Vagina (tissue), 2 donors: ENCODE measurements at places on chromosomes 5 and 9.

- no peak overlapping the region for H3K27ac ChIP-seq
- H3K27me3 ChIP-seq = no peaks in the 10 kb centered on the region
- DNase-seq = no peak
- no peaks in the 10 kb centered on the region for H3K4me1 ChIP-seq
- H3K36me3 ChIP-seq = no peaks in the 10 kb centered on the region
These were observed 166.7 kb downstream of the TTLL11 start for GRCh38 chr9:121926351-121926801.

DNA sequence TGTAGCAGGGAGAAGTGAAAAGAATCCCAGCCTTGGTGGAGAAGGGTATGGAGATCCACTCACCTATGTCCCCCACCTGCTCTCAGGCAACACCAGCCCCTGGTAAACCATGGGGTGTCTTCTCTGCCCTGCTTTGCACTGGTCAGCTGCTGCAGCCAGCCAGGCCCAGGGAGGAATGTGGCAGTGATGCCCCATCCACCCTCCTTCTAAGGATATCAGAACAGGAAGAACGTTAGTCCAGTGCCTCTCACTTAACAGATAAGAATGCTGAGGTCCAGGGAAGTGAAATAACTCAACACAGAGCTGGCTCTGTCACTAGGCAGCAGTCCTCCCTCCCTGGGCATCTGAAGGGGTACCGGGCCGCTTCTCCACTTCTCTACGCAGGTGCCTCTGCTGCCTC, 9.7 kb upstream of the PPIC start:
- H3K27ac ChIP-seq = no peak overlapping the region
- H3K36me3 ChIP-seq = no peaks in the 10 kb centered on the region
- H3K4me1 ChIP-seq = no peaks in the 10 kb centered on the region
- no peak overlapping the region for H3K4me3 ChIP-seq
- no peak for DNase-seq

DNA sequence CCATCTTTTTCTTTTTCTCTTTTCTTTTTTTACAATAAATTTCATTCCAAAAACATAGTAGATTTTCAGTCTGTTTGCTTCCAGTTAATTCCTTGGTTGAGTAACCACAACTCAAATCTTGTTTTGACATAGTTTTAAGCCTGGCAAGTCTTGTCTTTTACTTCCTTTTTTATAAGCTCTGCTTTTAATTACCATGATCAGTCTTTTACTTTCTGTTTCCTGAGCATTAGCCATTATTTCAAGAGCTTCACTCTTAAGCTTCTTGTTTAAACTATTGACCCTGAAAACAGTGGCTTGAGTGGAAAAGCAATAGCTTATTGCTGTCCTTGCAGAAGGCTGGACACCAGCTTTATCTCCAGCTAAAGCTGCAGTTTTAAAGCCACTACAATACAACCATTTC, 1363.3 kb downstream of the MAT2B start:
- no peaks in the 10 kb centered on the region for H3K27me3 ChIP-seq
- no peak overlapping the region for H3K4me3 ChIP-seq
- no peak overlapping the region for H3K27ac ChIP-seq
- H3K4me1 ChIP-seq = peaks cover 13% of the 10 kb centered on the region

GRCh38 chr5:14850419-14851049, 21.0 kb downstream of the ANKH start:
- no peaks in the 10 kb centered on the region for H3K27me3 ChIP-seq
- no peaks in the 10 kb centered on the region for H3K36me3 ChIP-seq
- H3K4me3 ChIP-seq = no peak overlapping the region
- H3K4me1 ChIP-seq = peaks cover 16% of the 10 kb centered on the region

GRCh38 chr5:88875341-88876234, 7.4 kb downstream of the MEF2C start:
- no peaks in the 10 kb centered on the region for H3K27me3 ChIP-seq
- no peaks in the 10 kb centered on the region for H3K4me1 ChIP-seq
- no peak overlapping the region for H3K4me3 ChIP-seq
- no peaks in the 10 kb centered on the region for H3K36me3 ChIP-seq
- no peak for DNase-seq
- H3K27ac ChIP-seq = no peak overlapping the region

GRCh38 chr5:83169571-83170337, 92.4 kb downstream of the XRCC4 start:
- no peak for DNase-seq
- H3K4me1 ChIP-seq = no peaks in the 10 kb centered on the region
- H3K27me3 ChIP-seq = no peaks in the 10 kb centered on the region
- no peak overlapping the region for H3K4me3 ChIP-seq
- H3K27ac ChIP-seq = no peak overlapping the region
